Endothelial cell (in vitro differentiated cells): ENCODE measurements at places on chromosomes 2 and 18.

- no peak for DNase-seq
These were observed 69.0 kb downstream of the STPG4 start for GRCh38 chr2:47086054-47086471.

DNA sequence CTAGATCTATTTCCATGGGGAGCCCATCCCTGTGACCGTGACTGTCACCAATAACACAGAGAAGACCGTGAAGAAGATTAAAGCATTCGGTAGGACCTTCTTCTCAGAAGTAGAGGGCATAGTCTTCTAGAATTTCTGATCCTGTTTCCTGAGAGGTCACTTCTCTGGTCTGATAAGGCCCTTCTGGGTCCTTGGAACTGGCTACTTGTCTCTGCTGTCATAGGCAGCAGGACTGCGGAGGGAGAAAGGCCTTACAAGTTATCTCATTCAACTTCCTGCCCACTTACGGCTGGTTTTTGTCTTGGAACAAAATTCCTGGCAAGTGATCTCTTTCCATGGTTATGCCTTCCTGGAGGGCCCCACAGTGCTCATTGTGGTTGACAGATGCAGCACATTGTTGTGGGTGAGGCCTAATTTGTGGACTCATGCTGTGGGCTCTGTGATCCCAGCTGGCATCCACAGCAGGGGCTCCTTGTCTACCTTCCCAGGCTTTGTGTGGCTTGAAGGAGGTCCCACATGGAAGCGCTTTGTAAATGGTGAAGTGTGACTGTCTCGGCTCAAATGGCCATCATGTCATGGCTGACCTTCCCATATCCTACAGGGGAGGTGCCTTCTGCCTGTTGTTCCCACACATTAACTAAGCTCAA is 22.0 kb downstream of the SAG start:
- no peak for DNase-seq

DNA sequence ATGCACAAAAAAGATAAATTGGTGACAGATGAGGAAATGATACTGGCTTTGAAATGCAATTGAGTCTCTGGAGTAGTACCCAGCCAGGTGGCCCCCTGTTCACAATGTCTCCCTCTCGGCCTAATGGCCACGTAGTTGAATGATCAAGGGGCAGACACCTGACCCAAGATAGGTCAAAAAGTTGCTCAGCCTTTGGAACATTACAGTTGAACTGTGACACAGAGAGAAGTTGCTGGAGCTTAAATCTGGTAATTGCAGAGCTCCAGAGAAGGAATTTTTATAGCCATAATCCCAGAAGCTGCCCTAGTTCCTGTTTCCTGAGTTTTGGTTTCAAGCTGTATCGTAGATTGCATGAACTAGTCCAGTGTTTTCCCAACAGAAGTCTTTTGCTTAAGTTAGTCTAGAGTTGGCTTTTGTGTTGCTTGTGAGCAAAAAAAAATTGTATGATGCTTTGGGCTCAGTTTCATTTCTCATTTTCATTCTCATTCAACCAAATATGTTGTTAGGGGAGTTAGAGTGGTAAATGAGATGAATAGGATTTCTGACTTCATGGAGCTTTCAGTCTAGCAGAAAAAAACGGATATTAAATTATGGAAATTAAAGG is 117.9 kb downstream of the CSRNP3 start:
- no peak for DNase-seq

DNA sequence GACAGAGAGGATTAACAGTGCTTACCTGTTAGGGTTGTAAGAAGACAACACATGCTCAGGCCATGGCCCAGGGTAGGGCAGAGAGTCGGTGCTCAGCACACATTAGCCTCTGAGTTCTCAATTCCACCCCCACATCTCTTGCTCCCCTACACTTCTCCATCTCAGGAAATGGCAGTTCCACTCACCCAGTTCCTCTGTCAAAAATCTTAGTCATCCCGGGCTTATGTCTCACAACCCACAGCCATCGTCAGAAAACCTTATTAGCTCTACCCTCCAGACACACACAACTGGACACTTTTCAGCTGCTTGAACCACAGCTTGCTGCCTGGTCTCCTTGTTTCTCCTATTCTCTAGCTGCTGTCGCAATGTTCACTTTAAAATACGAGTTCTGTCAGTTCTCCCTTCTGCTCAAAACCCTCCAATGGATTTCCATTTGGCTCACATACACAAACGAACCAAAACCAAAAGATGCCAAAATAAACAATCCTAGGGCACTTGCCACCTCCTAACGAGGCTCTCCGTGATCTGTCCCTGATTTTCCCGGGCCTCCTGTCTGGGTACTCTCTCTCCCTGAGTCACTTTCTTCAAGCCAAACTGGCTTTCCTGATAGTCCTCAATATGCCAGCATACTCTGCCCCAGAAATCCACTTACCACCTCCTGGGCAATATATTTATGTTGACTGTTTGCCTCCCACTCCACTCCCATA is 89.7 kb downstream of the KCTD1 start:
- DNase-seq: no peak

- DNase-seq: no peak
These were observed 395.3 kb downstream of the LPIN1 start for GRCh38 chr2:12141618-12142258.

GRCh38 chr2:42566025-42566424 is 2.4 kb upstream of the MTA3 start:
- no peak for DNase-seq

GRCh38 chr18:27143580-27144287 is 41.4 kb downstream of the CHST9 start:
- no peak for DNase-seq

- no peak for DNase-seq
These were observed 87.8 kb upstream of the UPP2 start for GRCh38 chr2:158013891-158014290.

DNA sequence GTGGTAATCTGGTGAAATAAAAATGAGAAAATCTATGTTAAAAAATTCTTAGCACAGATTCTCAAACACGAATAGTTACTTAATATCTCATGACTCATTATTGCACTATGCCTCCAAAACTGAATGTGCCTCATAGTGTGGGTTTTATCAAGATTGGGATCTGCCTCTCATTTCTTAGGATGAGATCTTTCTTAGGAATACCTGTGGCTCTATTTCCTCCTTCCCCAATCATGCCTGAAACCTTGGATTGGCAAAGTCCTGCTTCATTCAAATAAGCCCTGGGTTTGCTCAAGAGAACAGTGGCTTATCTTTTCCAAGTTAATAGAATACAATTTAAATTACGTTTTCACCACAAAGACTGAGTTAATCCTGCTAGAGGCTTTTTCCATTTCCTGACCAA is 100.3 kb downstream of the DPP10 start:
- DNase-seq: no peak

GRCh38 chr18:37166491-37166890 is 337.6 kb downstream of the KIAA1328 start:
- DNase-seq: no peak
